ENCODE measurements at places on chromosomes 7 and 10. TPM values are rescaled to one million over a fixed set of nuclear protein-coding genes. Genes with fewer than 3 reads are reported as not detected.
A peak's percentile ranks its signal among the peaks of the same experiment; 100 is the strongest.

DNA sequence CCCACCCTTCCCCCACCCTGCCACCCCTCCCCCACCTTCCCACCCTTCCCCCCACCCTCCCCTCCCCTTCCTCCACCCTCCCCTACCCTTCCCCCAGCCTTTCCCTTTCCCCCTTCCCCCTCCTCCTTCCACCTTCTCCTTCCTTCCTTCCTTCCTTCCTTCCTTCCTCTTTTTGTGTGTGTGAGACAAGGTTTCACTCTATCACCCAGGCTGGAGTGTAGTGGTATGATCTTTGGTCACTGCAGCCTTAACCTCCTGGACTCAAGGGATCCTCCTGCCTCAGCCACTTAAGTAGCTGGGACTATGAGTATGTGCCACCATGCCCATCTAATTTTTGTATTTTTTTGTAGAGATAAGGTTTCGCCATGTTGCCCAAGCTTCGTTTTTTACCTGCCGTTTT is 35.2 kb downstream of the CYP17A1 start:
- DNase-seq, result no peak

The UNCX gene
- not detected for total RNA-seq

The GRB10 gene
- 54.0 TPM for total RNA-seq

- no peak for DNase-seq
Measured at GRCh38 chr7:123864012-123864411, 19.0 kb downstream of the HYAL4 start.

The PMPCB gene
- total RNA-seq, result 51.3 TPM

DNA sequence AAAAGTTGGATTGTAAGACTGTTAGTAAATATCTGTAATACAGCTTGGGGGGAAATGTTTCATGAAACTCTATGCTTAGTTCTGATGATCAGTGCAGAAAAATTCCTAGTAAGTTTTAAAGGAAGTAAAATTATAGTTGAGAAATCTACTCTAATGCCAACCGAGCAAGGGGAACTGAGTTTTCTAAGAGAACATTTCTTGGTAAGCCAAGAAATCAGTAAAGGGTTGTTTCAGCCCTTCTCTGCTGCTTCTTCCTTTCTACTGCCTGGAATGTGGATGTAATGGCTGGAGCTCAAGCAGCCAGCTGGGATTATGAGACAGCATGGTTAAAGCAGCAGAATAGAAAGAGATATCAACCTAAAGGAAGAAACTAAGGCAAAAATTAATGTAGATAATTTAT is 15.9 kb upstream of the AKR1B1 start:
- DNase-seq, result no peak

The EN2 gene
- not detected for total RNA-seq

The ADGRA1 gene
- total RNA-seq, result 0.06 TPM

The AIFM2 gene
- 13.3 TPM for total RNA-seq

The C10orf67 gene
- not detected for total RNA-seq

The ZP3 gene
- 0.46 TPM for total RNA-seq

GRCh38 chr10:46226232-46226631 is 60.6 kb upstream of the ANTXRL start:
- DNase-seq, result peak; percentile 86

GRCh38 chr7:27154901-27155815 is 1.3 kb downstream of the HOXA7 start:
- no peak for DNase-seq

DNA sequence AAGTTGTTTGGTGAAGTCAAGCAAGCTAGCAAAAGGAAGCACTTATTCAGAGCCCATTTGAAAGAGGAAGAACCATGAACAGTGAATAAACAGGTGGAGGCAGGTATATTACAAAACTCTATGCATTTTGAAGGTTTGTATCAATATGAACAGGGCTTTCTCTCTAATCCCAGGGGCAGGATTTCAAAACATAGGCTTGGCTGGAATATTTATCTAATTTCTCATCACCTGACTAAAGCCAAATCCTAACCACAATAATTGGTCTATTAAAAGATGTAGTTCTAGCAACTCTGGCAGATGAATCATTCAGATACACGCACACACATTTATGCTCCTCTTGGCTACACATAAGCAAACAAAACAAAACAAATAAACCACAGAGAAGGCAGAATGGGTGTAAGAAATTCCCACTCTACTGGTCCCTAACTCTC is 554.4 kb downstream of the INHBA start:
- no peak for DNase-seq

The STRA8 gene
- total RNA-seq, result not detected

The AGR2 gene
- not detected for total RNA-seq

The TMEM213 gene
- not detected for total RNA-seq

The TACC2 gene
- 53.7 TPM for total RNA-seq

DNA sequence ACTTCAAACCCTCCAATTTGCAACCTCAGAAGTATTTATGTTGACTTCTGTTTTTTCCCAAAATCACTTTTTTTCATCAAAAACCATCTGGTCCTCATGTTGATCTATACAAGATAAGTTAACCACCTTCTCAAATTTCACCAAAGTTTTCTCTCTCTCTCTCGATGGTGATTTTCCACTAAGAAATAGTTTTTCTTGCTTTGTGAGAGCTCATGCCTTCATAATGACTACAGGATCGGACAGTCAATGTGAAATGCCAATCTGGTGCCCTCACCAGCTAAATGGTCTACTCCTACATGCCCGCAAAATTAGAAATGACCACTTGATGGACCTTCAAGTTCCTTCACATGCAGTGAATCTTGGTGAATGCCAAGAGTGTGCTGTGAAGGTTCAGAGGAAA is 40.4 kb downstream of the CNNM1 start:
- no peak for DNase-seq

GRCh38 chr7:155921804-155922066 is 109.5 kb upstream of the SHH start:
- no peak for DNase-seq

- no peak for DNase-seq
Measured at GRCh38 chr10:97483506-97483905, 14.7 kb downstream of the MMS19 start.

The PDE6C gene
- total RNA-seq, result not detected

DNA sequence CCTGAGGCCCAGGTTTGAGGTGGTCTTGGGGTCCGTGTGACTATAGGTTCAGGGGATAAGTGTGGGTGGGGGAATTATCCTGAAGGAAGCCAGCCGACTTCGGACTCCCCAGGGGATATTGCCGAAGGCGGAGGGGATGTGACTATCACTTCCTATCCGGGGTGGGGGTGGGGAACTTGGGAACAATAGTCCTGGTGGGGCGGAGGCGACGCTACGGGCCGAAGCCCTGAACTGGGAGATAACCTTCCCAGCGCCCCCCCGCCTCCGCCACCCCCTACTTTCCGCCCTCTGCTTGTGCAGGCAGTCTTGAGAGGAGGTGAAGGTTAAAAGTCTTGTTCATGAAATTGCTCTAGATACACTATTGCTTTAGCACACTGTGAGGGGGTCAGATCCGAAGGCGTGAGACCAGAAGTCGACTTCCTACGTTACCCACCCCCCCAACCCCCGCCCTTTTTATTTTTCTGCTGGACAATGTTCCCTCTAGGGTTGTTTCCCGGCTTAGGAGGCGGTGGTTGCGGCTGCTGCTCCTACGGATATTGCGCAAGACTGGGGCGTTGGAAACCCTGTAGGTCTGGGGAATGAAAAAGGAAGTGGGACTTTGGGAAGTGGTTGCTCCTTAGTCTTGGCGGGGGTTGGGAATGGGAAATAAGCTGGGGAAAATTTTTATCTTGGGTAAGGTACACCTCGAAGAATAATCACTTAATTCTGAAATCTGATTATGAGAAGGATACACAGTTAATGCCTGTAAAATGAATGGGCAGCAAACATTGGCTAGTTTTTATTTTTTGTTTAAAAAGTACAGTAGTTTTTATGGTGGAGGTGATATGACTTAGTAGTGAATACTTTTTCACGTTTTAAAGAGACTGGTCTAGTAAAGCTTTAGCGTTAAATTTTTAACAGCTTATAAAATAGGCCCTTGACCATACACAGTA is 1.5 kb downstream of the PTPN12 start:
- DNase-seq, result peak; percentile 98

- no peak for DNase-seq
Measured at GRCh38 chr10:25036381-25036780, 20.0 kb downstream of the THNSL1 start.

The NKX6-2 gene
- total RNA-seq, result not detected

The NOS3 gene
- total RNA-seq, result 20.2 TPM

DNA sequence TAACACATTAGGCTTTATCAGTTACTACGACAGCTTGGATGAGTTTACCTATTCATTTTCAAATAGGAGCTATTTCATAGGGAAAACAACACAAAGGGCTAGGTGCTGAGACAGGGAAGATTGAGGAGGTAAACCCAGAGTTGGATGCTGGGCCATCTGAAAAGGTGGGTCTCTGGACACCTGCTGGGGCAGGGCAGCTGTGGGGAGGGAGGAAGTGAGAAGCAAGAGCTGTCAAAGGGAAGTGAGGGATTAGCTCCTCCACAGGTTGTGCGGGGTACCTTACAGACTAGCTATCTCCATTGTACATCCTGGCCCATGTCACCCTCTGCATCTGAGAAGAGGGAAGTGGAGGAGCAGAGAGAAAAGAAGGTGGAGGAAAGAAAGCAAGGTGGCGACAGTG is 48.9 kb downstream of the BLNK start:
- DNase-seq, result no peak

The PTPRZ1 gene
- total RNA-seq, result 3.8 TPM

GRCh38 chr7:150797661-150798060 is 2.5 kb downstream of the TMEM176B start:
- DNase-seq, result peak; percentile 60

DNA sequence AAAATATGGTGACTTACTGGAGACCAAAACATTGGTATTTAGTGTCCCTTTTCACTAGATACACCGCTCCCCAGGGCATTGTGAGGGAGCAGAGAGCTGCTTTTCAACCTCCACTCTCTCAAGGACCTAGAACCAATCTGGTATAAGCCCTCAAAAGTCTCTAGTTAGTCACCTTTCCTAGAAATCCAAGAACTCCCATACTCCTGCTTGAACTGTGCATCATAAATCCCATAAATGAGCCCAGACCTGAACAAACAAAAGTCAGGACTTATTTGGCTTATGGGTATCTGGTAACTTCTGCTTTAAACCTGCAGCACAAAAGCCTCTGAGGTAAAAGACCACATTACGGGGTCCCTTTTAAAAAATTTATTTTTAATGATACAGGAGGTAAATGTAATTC is 603.1 kb upstream of the LRRTM3 start:
- DNase-seq, result no peak
